ENCODE measurements at places on chromosomes 7 and 10. TPM values are rescaled to one million over a fixed set of nuclear protein-coding genes. Genes with fewer than 3 reads are reported as not detected.

TMEM72 gene
- not detected for total RNA-seq

ADAM8 gene
- 70.7 TPM for total RNA-seq

DNA sequence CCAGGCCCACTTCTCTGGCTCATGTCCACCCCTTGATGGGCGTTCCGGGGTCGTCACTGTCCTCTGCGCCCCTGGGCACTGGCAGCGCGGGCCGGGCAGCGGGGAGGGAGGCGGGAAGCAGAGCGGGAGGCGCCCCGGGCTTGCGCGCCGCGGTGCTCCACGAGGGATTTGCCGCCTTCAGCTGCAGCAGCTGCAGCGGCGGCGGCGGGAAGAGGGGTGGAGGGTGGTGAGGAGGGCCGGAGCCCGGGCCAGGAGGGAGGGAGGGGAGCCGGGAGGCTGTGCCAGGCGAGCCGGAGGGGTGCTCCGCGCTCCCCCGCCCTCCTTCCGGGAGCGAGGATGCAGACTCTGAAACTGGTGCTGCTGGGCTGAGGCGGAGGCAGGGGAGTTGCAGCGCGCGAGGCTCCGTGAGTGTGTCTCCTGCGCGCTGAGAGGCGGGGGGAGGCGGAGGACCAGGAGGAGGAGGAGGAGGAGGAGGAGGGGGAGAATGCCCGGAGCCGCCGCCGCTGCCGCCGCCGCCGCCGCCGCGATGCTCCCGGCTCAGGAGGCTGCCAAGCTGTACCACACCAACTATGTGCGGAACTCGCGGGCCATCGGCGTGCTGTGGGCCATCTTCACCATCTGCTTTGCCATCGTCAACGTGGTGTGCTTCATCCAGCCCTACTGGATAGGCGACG is at the start of gene LHFPL3:
TSS of gene LHFPL3 (plus strand) at position 308 of the 674 bp plus-strand sequence.
- no peak for DNase-seq

GRCh38 chr7:39075210-39075609 is 97.5 kb downstream of the POU6F2 start:
- no peak for DNase-seq

VWDE gene
- 0.25 TPM for total RNA-seq

ANKRD2 gene
- total RNA-seq = not detected

GRCh38 chr10:80320377-80320776 is 30.9 kb upstream of the MAT1A start:
- no peak for DNase-seq

GRCh38 chr10:7788639-7789286 is 786 bp downstream of the ATP5F1C start:
- DNase-seq = no peak

LOXL4 gene
- not detected for total RNA-seq

- DNase-seq = no peak
These were observed 76.9 kb downstream of the ELMO1 start for GRCh38 chr7:37371755-37372154.

DNA sequence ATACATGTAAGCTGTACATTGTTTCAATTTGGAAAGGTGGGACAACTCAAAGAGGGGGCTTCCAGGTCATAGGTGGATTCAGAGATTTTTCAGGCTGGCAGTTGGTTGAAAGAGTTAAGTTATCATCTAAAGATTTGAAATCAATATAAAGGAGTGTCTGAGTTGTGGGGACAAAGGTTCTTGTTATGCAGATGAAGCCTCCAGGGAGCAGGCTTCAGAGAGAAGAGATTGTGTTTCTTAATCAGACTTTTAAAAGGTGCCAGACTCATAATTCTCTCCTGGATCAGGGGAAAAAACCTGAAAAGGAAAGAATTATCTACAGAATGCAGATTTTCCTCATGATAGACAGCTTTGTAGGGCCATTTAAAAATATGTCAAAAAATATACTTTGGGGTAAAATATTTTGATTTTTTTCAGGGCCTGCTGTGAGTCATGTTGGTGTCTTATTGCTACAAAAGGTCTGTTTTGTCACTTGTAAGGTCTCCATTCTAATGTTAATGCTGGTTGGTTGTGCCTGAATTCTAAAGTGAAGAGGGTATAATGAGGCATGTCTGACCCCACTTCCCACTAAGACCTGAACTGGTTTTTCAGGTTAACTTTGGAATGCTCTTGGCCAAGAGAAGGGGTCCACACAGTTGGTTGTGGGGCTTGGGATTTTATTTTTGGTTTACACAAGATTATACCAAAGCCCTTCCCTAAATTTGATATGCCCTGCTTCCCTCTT is 52.7 kb upstream of the PRSS1 start:
- no peak for DNase-seq

DNA sequence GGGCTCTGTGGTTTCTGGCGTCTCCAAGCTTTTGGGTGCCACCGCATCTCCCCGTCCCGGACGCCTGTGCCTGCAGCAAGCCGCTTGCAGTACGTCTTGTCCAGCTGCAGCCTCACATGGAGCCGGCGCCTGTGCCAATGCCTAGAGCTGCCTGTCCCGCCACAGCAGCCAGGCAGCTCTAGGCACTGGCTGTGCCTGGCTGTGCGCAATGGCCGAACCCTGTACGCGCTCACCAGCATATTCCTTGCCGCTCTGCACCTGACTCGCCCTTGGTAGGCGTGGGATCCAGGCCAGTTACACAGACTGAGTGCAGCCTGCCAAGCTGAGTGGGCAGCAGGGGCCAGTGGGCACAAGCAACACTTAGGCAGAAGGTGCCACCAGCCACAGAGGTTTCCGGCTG is 381.2 kb upstream of the SORCS1 start:
- DNase-seq = no peak
